Common myeloid progenitor, CD34-positive (primary cell): ENCODE measurements at places on chromosomes 3 and 15.

- H3K36me3 ChIP-seq: peaks cover 2% of the 10 kb centered on the region
- H3K4me1 ChIP-seq: peaks cover 2% of the 10 kb centered on the region
- H3K27ac ChIP-seq: no peak overlapping the region
- no peaks in the 10 kb centered on the region for H3K27me3 ChIP-seq
These were observed 31.1 kb downstream of the FAM174B start for GRCh38 chr15:92624401-92624991.

DNA sequence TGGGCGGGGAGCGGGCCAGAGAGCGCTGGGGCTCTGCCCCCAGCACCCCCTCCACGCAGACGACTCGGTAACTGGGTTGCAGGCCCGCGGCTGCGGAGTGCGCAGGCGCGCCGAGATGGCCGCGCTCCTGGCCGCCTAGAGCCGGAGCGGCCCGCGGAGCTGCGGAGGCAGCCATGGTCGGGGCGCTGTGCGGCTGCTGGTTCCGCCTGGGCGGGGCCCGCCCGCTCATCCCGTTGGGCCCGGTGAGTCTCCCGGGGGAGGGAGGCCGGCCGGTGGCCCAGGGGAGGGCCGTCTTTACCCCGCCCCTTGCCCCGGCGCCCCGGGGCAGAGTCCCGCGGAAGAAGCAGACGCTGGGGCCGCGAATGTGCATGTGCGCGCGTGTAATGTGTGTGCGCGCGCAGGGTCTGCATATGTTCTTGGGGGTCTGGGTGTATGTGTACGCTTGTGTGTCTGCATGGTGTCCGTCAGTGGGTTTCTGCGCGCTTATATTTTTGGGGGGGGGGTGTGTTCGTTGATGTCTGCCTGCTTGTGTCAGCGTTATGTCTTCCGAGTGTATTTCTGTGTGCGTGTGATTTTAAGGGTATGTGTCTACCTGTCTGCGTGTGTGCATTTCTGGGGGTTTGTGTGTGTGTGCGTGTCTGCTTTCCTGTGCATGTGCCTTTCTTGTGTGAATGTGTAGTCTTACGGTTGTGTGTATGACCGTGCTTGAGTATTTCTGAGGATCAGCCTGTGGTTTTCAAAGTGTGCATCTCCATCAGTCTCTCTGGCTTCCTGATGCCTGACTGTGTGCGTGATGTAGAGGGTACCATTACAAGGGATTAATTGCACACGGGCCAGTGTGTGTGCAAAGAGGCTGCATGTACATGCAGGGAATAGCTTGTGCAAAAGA is at the start of gene ABHD14A:
ABHD14A (plus strand) TSS at position 102 of the 889 bp plus-strand sequence; CDS start at position 174, 72 bp downstream.
- peaks cover 4% of the 10 kb centered on the region for H3K4me1 ChIP-seq
- H3K27me3 ChIP-seq: no peaks in the 10 kb centered on the region
- H3K27ac ChIP-seq: peak within 1 kb of the TSS; percentile 77
- peak; percentile 67 for DNase-seq
- no peaks in the 10 kb centered on the region for H3K36me3 ChIP-seq

- peak overlapping the region; percentile 24 for H3K4me3 ChIP-seq
- H3K27me3 ChIP-seq: no peaks in the 10 kb centered on the region
These were observed 62.5 kb upstream of the LIPC start for GRCh38 chr15:58369261-58369701.

DNA sequence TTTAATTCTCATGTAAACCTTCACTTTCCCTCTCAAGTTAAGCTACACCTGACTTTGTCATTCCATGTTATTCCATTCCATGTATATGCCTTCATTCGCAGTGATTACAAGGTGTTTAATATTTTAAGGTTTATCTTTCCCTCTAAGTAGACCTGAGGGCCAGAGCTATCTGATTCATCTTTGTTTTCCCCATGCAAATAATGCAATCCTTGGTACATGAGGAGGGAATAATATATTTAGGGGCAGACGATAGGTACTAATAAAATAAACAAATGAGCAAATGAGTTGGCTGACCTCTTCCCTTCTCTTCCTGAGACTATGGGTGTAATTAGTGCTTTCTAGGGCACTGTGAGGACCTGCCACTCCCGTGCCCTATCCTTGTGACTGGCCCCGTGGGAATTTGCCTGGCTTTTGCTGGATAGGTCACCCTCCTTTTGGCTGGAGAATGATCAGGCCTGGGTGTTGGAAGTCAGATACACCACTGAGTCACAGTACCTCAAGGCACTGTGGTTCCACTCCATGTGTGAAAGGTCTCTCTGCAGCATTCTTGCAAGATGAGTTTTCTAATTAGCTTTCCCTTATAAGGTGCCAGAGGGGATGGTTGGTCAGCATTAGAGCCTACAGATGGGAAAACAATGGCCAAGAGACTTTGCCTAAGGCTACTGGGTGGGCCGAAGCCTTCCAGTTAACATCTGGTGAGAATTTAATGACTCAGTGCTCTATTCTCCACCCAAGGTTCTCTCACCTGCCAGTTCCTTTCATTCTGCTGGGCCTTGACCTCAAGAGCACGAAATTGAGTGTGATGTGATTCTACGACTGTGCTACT is 183.2 kb downstream of the P3H2 start:
- H3K36me3 ChIP-seq: no peaks in the 10 kb centered on the region
- no peak overlapping the region for H3K4me3 ChIP-seq
- no peak overlapping the region for H3K27ac ChIP-seq
- DNase-seq: no peak

- DNase-seq: no peak
- no peaks in the 10 kb centered on the region for H3K27me3 ChIP-seq
- no peaks in the 10 kb centered on the region for H3K4me1 ChIP-seq
- no peak overlapping the region for H3K27ac ChIP-seq
- H3K36me3 ChIP-seq: no peaks in the 10 kb centered on the region
- H3K4me3 ChIP-seq: no peak overlapping the region
These were observed 310.9 kb upstream of the UMPS start for GRCh38 chr3:124419303-124419702.
